ENCODE measurements at places on chromosomes 5 and 9.

DNA sequence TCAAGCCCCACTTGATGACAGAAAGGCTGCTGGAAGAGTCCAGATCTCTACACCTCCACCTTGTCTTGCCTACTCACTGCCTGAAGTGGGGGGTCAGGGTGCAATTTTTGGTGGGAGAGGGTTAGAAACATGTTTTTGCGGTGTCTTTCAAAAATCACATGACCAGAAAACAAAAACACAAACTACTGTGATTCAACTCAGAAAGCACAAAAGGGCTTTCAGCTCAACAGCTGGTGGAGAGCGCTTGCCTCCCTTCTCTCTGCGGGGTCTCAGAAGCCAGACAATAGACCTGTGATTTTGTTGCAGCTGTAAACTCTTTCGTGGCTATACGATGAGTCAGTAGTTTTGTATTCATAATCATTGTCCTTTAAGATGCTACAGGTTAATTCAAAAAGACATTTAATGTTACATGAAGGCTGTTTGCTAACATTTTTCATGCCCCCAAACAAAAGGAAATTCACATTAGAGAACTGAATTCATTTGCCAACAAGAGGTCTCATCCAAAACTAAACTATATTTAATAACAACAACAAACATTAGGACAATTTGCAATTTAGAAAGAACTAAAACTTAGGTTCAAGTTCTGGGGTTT is 172.6 kb upstream of the RAI14 start:
- DNase-seq = no peak

- DNase-seq = no peak
Measured at GRCh38 chr5:140840978-140841962, at the start of gene PCDHA8. Gene PCDHA8 (plus strand): TSS chr5:140841187. CDS start chr5:140841322, 135 bp downstream.

GRCh38 chr5:135141303-135142268 is 107.6 kb upstream of the PITX1 start:
- no peak for DNase-seq

DNA sequence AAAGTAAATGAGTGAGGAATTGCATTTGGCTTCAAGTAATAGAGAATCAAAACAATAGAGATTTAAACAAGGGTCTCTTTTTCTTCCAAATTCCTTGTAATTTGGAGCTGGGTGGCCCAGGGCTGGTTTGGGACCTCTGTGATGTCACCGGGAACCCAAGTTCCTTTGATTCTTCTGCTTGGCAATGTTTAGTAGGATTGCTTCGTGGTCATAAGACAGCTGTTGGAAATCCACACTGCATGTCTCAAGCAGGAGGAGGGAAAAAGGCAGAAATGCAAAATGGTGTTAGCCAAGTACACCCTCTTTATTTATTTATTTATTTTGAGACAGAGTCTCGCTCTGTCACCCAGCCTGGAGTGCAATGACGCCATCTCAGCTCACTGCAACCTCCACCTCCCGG is 72.6 kb upstream of the IL12B start:
- no peak for DNase-seq

- DNase-seq = no peak
Measured at GRCh38 chr5:39360471-39361111, 3.7 kb downstream of the C9 start.

DNA sequence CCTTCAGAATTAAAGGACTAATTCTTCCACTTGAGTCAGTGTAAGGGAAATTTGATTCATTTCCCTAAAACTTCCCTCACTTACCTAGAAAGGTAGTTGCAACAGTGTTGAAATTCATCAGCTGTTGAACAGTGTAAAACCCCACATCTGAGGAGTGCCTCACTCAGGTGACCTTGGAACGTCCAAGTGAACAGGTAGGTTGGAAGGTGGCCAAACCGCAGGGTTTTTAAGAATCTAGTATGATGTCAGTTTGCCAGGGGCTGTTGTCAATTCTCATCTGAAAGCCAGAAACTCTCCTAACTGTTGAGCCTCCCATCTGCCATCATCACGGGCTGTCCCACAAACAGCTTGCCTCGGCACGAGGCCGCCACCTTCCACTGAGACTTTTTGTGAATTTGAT is 105.7 kb downstream of the TMEM174 start:
- DNase-seq = no peak

DNA sequence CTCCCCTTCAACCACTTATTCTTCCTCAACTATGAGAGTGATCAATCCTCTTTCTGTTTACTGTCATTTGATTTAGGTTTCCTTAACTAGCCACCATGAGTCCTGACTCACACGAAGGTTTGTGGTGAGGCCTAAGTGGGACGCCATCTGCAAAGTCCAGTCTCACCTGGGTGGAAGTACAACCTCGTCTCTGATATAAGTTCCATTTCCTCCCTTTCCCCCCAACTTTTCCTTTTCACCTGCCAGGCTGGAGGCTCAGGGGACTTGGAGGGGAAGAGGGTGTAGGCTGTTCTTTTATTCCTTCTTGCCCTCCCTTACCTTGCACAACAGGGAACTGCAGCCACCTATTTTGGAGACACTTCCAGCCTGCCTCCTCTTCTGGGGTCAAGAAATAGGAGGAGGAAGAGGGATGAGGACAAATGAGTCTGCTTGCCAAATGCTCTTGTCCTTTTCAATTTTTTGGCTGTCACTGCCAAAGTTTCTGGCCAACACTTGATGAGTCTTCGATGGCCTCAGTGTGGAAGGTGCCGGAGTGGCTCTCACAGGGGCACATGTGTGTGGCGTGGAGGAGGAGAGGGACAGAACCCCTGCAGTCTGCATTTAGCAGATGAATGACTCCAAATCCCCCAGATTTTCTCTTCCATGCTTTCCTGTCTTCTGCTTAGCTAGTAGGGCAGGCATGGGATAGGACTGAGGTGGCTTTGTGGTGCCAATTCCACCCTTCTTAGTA is 249.6 kb downstream of the NSG2 start:
- no peak for DNase-seq

- DNase-seq = no peak
Measured at GRCh38 chr5:77898385-77898784, 122.2 kb upstream of the TBCA start.

- no peak for DNase-seq
Measured at GRCh38 chr9:113618836-113619490, 155.4 kb downstream of the RGS3 start.
